ENCODE measurements at places on chromosomes 2 and 18. TPM values are rescaled to one million over a fixed set of nuclear protein-coding genes. Genes with fewer than 3 reads are reported as not detected.
A peak's percentile ranks its signal among the peaks of the same experiment; 100 is the strongest.

GRCh38 chr2:158414538-158414937 lies 42.0 kb downstream of the CCDC148 start:
- no peaks in the 10 kb centered on the region for H3K27me3 ChIP-seq
- H3K4me3 ChIP-seq, result no peak overlapping the region
- H3K4me1 ChIP-seq, result no peaks in the 10 kb centered on the region
- no peak for DNase-seq

DNA sequence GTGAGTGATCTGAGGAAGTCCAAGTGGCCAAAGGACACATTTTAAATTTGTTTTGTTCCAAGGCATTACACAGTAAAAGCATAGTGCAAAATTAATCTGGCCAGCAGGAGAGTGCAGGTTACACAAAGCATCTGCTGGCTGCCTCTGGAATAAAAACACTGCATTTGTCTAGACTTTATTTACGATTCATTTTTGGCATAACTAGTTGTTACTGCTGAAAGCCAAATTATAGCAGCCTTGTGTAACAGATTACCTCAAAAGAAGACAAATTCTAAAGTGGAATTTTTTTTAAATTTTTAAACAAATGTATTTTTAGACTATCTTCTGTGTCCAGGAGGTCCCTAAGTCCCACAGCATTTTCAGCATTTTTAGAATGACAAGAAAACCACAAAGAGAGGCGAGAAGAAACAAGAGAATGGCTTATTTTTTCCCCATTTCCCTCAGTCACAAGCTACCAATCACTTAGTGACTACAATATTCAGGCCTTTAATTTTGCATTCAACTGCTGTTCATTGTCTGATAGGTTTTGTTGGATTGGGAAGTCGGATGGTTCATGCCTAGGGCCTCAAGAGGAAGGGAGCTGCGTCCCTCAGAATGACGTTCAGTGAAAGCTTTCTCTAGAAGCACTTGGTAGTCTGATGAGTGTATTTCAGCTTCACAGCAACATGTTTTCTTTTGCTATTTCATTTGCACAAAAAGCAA lies 46.0 kb downstream of the TMEFF2 start:
- no peak overlapping the region for H3K27ac ChIP-seq
- no peaks in the 10 kb centered on the region for H3K36me3 ChIP-seq
- H3K4me1 ChIP-seq, result no peaks in the 10 kb centered on the region
- H3K27me3 ChIP-seq, result no peaks in the 10 kb centered on the region
- no peak overlapping the region for H3K4me3 ChIP-seq

Gene IL36B
- polyA plus RNA-seq, result not detected

Gene CHRNG
- not detected for polyA plus RNA-seq

Gene LIPG
- 2.5 TPM for polyA plus RNA-seq

DNA sequence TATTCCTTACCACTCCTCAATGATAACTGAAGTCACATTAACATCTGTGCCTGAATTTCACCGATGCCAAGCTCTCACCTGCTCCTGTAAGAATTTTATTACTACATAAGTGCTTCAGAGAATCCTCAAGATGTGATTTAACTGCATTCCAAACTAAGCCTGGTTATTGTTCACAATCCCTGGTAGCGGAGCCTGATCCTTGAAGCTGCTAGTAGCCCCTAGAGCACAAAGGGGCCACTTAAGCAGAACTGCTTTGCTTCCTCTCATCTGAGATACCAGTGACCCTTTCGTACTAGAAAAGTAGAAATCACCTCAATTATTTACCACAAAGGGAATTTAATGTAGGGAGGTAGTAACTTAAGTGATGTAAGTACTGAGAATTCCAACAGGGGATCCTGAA lies 529.6 kb downstream of the CPS1 start:
- no peak overlapping the region for H3K4me3 ChIP-seq
- H3K27ac ChIP-seq, result no peak overlapping the region
- DNase-seq, result no peak
- no peaks in the 10 kb centered on the region for H3K36me3 ChIP-seq

GRCh38 chr18:12679183-12679786 lies 21.4 kb upstream of the SPIRE1 start:
- H3K27me3 ChIP-seq, result no peaks in the 10 kb centered on the region
- DNase-seq, result peak; percentile 63
- H3K27ac ChIP-seq, result peak overlapping the region; percentile 36
- H3K4me3 ChIP-seq, result no peak overlapping the region
- H3K4me1 ChIP-seq, result no peaks in the 10 kb centered on the region

- H3K27ac ChIP-seq, result no peak overlapping the region
- H3K4me1 ChIP-seq, result no peaks in the 10 kb centered on the region
- no peak overlapping the region for H3K4me3 ChIP-seq
- no peaks in the 10 kb centered on the region for H3K36me3 ChIP-seq
Observed at GRCh38 chr2:31327505-31327904, 87.0 kb downstream of the XDH start.

- no peaks in the 10 kb centered on the region for H3K36me3 ChIP-seq
- no peak overlapping the region for H3K4me3 ChIP-seq
- H3K27ac ChIP-seq, result no peak overlapping the region
- H3K4me1 ChIP-seq, result no peaks in the 10 kb centered on the region
Observed at GRCh38 chr2:142040556-142040955, 90.3 kb downstream of the LRP1B start.

- no peaks in the 10 kb centered on the region for H3K4me1 ChIP-seq
- DNase-seq, result peak; percentile 30
- no peaks in the 10 kb centered on the region for H3K27me3 ChIP-seq
Observed at GRCh38 chr2:232655392-232655791, 22.0 kb downstream of the EFHD1 start.

Gene B4GALT6
- polyA plus RNA-seq, result 0.92 TPM

Gene CASP10
- polyA plus RNA-seq, result 8.1 TPM

DNA sequence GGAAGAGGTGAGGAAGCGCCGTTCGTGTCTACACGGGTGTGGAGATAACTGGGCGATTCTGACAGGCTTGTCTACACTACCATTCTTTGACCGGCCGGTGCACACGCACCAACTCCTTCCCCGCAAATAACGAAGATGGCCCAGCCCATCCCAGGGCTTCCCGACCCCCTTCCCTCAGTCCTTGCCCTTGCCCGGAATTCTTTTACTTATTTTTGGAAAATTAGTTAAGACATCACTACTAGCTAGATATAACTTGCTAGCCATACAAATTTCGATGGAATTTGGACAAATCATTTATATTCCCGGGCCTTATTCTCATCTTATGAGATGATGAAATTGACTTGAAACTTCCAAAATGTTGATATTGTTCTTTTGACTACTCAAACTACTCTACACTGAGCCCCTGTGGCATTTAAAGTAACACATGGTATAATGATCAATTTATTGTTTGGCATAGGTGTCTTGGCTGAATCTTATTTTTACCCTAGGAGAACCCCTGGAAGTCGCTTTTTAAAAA lies 1.3 kb downstream of the ERICH2 start:
- H3K4me3 ChIP-seq, result peak overlapping the region; percentile 61
- DNase-seq, result no peak
- peak overlapping the region; percentile 90 for H3K27ac ChIP-seq
- no peaks in the 10 kb centered on the region for H3K36me3 ChIP-seq
- peaks cover 16% of the 10 kb centered on the region for H3K4me1 ChIP-seq
- H3K27me3 ChIP-seq, result no peaks in the 10 kb centered on the region
